Activated CD4-positive, alpha-beta T cell treated with anti-CD3 and anti-CD28 coated beads, Interleukin-2, amount 10 ng/mL, durations not matched to agents 7 days and 5 days (primary cell): ENCODE measurements at places on chromosomes 5 and 9. TPM values are rescaled to one million over a fixed set of nuclear protein-coding genes. Genes with fewer than 3 reads are reported as not detected.

DNA sequence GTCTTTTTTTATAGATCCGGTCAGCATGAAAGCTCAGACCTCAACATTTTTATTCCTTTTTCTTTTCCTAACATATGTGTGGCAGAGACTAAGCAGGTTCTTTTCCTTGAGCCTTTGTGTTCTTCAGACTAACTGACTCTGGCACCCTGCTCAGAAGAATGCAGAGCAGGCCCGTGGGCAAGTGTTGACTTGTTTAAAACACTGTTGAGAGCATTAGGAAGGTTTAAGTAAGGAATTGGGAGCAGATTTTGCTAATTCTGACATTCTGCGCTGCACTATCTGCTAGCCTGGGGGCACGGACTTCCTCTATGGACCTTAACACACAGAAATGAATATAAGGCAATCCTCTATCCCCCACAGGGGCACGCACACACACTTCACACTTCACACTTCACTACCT is 182.5 kb upstream of the PIK3R1 start:
- H3K27me3 ChIP-seq, result no peaks in the 10 kb centered on the region
- H3K4me3 ChIP-seq, result no peak overlapping the region
- no peaks in the 10 kb centered on the region for H3K36me3 ChIP-seq
- no peak for DNase-seq

ANKRD18B gene
- total RNA-seq, result 0.97 TPM

SLC28A3 gene
- 0.07 TPM for total RNA-seq

GRCh38 chr5:129617206-129617605 is 130.7 kb upstream of the MINAR2 start:
- H3K4me3 ChIP-seq, result no peak overlapping the region
- H3K27me3 ChIP-seq, result no peaks in the 10 kb centered on the region
- no peak for DNase-seq

DNA sequence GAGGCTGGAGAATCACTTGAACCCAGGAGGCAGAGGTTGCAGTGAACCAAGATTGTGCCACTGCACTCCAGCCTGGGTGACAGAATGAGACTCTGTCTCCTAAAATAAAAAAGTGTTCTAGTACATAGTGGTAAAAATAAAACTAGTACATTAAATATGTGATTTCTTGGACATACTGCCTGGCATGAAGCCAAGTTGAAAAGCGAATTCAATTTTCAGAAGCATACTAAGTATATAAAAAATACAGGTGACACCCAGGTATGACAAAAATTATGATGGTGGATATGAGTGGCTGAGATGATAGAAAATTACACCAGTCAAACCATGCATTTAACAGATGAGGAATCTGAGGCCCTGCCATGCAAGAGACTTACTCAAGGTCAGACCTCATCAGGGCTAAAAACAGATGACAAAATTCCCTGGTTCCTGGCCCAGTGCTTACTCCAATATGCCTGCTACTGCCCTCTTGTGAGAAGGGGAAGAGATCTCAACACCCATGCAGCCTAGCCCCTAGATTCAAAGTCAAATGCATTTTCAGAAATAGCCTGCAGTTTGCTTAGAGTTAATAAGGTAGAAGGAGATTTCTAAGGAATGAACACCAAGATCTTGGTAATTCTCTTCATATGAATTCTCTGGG is 46.6 kb upstream of the GNPDA1 start:
- H3K27ac ChIP-seq, result no peak overlapping the region
- DNase-seq, result no peak
- H3K36me3 ChIP-seq, result no peaks in the 10 kb centered on the region
- H3K4me3 ChIP-seq, result no peak overlapping the region

- no peak overlapping the region for H3K4me3 ChIP-seq
- H3K27ac ChIP-seq, result no peak overlapping the region
- DNase-seq, result no peak
- H3K4me1 ChIP-seq, result peaks cover 12% of the 10 kb centered on the region
- no peaks in the 10 kb centered on the region for H3K27me3 ChIP-seq
Measured at GRCh38 chr9:113187929-113188595, 33.0 kb downstream of the FKBP15 start.

DNA sequence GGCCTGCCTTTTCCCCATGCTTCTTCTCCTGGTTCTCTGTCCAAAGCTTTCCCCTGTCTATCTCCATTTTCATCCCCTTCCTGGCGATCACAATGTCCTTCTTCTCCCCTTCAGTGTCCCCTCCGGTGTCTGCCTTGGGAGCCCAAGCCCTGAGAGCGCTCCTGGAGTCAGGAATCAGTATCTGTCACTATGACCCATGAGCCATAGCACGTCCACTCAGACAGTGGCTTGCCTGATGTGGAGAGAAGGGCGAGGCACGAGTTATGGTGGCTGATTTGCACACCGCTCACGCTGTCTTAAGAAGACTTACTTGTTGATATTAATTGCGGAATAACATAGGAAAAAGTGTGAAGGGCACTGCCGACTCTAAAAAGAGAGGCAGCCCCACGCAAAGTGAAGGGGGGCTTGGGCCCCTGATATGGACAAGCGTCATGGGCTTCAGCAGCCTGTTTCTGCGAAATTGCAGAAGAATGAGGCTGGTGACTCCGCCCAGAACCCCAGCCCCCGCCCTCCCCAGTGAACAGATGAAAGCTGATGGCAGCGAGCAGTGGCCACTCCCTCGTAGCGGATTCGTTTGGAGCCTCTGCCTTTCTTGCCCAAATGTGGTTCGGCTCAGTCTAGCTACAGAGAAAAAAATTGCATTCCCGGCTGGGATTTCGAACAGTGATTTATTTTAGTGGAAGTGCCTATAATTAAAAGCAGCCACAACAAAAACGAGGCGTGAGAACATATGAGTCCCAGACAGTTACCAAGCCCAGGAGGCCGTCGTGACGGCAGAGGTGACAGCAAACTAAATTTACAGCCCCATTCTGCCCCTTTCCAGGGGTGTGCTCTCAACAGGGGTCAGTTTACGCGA is 149.8 kb downstream of the ICE1 start:
- H3K27ac ChIP-seq, result no peak overlapping the region
- no peaks in the 10 kb centered on the region for H3K4me1 ChIP-seq
- no peaks in the 10 kb centered on the region for H3K27me3 ChIP-seq

BTNL3 gene
- total RNA-seq, result not detected

GRCh38 chr5:40909264-40909663 is at the start of gene C7:
TSS of gene C7 (plus strand) at chr5:40909497. CDS start at chr5:40909611, 114 bp downstream.
- H3K36me3 ChIP-seq, result no peaks in the 10 kb centered on the region
- no peak for DNase-seq
- H3K27ac ChIP-seq, result no peak within 1 kb of the TSS
- no peak within 1 kb of the TSS for H3K4me3 ChIP-seq

- no peak overlapping the region for H3K4me3 ChIP-seq
- H3K36me3 ChIP-seq, result peaks cover 15% of the 10 kb centered on the region
- no peaks in the 10 kb centered on the region for H3K27me3 ChIP-seq
- DNase-seq, result no peak
- no peak overlapping the region for H3K27ac ChIP-seq
Measured at GRCh38 chr5:94691949-94692348, 73.5 kb downstream of the SLF1 start.

RPS14 gene
- 2,151 TPM for total RNA-seq

DNA sequence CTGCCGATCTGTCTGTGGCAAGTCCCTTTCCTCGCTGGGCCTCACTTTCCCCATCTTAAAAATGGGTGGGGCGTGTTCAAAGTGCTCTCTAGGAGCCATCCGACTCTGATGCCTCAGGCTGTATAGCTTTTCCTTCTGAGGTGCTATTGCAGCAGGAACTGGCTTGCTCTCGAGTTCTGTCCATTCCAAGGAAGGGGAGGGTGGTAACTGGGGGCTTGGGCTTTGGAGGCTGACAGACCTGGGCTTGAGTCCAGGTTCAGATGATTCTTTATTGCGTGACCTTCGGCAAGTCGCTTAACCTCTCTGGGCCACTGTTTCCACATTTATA is 139.5 kb downstream of the RGS3 start:
- no peak overlapping the region for H3K4me3 ChIP-seq
- H3K27me3 ChIP-seq, result no peaks in the 10 kb centered on the region
- no peak for DNase-seq
- H3K4me1 ChIP-seq, result peaks cover 3% of the 10 kb centered on the region
- H3K36me3 ChIP-seq, result peaks cover 1% of the 10 kb centered on the region
- H3K27ac ChIP-seq, result no peak overlapping the region

FBLL1 gene
- total RNA-seq, result not detected

TAS2R1 gene
- total RNA-seq, result not detected

DNA sequence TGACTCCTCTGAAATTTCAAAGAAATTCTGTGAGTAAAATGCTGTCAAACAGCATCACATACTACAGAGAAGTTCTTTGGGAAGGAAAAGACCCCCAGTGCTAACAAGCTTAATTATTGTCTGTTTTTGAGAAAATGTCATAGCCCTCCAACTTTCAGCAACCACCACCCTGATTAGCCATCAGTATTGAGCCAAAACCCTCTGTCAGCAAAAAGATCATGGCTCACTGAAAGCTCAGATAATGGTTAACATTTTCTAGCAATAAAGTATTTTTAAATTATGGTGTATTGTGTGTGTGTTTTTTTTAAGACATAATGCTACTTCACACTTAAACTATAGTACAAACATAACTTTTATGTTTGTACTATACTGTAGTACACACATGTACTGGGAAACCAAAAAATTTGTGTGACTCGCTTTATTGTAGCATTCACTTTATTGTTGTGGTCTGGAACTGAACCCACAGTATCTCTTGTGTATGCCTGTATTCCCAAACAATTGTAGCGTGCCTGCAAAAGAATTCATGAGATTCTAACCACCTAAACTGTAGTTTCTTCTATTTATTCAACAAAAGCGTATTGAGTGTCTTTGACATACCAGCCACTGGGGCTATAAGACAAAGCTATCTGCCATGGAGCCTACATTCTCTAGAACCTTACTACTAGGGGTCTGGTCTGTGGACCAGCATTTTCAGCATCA is 31.6 kb downstream of the TLE4 start:
- H3K36me3 ChIP-seq, result peaks cover 30% of the 10 kb centered on the region
- H3K27ac ChIP-seq, result no peak overlapping the region
- DNase-seq, result no peak
- no peaks in the 10 kb centered on the region for H3K27me3 ChIP-seq
- H3K4me1 ChIP-seq, result peaks cover 17% of the 10 kb centered on the region

- peaks cover 17% of the 10 kb centered on the region for H3K36me3 ChIP-seq
- DNase-seq, result no peak
- no peak overlapping the region for H3K27ac ChIP-seq
- H3K4me3 ChIP-seq, result no peak overlapping the region
- no peaks in the 10 kb centered on the region for H3K27me3 ChIP-seq
Measured at GRCh38 chr9:99015448-99015847, 71.7 kb downstream of the COL15A1 start.

- H3K4me1 ChIP-seq, result peaks cover 4% of the 10 kb centered on the region
- H3K36me3 ChIP-seq, result peaks cover 89% of the 10 kb centered on the region
- no peak overlapping the region for H3K4me3 ChIP-seq
Measured at GRCh38 chr5:55427157-55427556, 107.6 kb downstream of the PLPP1 start.

GRCh38 chr9:106321394-106322180 is 541.4 kb upstream of the ZNF462 start:
- no peaks in the 10 kb centered on the region for H3K36me3 ChIP-seq
- H3K27me3 ChIP-seq, result no peaks in the 10 kb centered on the region
- no peak for DNase-seq
- no peak overlapping the region for H3K27ac ChIP-seq
- H3K4me3 ChIP-seq, result no peak overlapping the region

- H3K27ac ChIP-seq, result no peak overlapping the region
- DNase-seq, result no peak
- H3K27me3 ChIP-seq, result peaks cover 2% of the 10 kb centered on the region
- no peak overlapping the region for H3K4me3 ChIP-seq
Measured at GRCh38 chr9:33232815-33233214, 7.2 kb upstream of the SPINK4 start.

DNA sequence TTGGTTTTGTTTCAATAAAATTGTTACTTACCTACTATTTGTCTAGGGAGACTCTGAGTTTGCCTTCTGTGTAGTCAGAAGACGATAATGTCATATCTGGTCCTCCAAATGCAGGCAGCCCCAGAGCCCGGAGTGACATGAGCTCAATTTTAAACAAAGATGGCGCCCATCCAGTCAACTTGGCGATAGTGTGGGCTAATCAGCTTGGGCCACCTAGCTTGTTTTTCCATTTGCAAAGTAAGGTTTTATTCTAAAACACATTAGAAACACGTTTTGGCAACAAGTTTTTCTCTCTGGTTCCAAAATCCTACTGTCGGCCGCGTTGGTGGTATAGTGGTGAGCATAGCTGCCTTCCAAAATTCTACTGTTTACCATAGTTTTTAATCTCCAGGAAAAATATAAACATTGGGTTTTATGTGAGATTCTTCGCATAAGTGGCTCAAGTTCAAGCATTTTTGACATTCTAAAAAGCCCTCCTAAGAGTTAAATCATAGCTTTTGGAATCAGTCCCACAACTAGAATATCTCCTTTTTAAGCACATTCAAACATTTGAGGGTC is 13.2 kb downstream of the TSC1 start:
- H3K27ac ChIP-seq, result no peak overlapping the region
- DNase-seq, result no peak

DNA sequence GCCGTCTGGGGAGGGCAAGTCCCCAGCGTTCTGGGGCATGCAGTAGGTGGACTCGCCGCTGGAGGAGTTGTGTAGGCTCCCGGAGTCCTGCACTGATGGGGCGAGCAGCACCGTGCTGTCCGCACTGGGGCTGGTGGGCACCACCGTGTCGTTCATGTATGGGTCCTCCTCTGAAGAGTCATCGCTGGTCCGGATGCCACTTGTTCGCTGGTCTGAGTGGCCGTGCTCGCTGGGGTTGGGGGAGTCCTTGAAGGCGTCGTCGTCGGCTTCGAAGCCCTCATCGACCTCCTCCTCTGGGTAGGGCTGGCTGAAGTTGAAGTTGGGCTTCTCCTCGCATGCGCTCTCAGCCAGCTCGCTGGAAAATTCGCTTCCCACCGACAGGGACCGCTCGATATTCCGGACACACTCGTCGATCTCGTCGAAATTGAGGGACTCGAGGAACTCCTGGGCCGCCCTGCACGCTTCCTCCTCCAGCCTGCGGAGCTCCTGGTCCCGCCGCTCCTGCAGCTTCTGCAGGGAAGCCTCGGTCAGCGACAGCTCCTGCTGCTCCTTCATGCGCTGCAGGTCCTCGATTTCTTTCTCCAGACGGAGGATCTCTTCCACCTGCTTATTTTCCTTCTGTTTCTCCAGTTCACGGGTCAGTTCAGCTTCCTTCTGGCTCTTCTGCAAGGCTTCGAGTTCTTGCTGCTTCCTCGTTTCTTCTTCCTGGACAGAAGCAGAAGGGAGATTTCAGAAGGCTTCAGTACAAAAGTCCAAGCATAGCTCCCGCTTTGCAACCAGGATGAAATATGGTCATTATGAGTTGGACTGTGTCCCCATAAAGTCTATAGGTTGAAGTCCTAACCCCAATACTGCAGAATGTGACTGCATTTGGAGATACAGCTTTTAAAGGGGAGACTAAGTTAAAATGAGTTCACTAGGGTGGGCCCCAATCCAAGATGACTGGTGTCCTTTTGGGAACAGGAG is 84.6 kb upstream of the RETREG1 start:
- no peak overlapping the region for H3K4me3 ChIP-seq
- H3K27me3 ChIP-seq, result peaks cover 2% of the 10 kb centered on the region
- H3K36me3 ChIP-seq, result no peaks in the 10 kb centered on the region
- no peak for DNase-seq
- no peaks in the 10 kb centered on the region for H3K4me1 ChIP-seq
- H3K27ac ChIP-seq, result no peak overlapping the region

ORM2 gene
- not detected for total RNA-seq

CMBL gene
- total RNA-seq, result 1.4 TPM
